ENCODE measurements at places on chromosomes 3 and 15.

GRCh38 chr3:189626286-189626685 is 4.9 kb upstream of the TP63 start:
- no peak for DNase-seq

- no peak for DNase-seq
Measured at GRCh38 chr3:82261637-82262036, 500.2 kb upstream of the GBE1 start.

- no peak for DNase-seq
Measured at GRCh38 chr3:158420654-158421396, 150.2 kb upstream of the MLF1 start.

GRCh38 chr3:43915546-43915945 is 224.8 kb downstream of the ABHD5 start:
- DNase-seq: no peak

DNA sequence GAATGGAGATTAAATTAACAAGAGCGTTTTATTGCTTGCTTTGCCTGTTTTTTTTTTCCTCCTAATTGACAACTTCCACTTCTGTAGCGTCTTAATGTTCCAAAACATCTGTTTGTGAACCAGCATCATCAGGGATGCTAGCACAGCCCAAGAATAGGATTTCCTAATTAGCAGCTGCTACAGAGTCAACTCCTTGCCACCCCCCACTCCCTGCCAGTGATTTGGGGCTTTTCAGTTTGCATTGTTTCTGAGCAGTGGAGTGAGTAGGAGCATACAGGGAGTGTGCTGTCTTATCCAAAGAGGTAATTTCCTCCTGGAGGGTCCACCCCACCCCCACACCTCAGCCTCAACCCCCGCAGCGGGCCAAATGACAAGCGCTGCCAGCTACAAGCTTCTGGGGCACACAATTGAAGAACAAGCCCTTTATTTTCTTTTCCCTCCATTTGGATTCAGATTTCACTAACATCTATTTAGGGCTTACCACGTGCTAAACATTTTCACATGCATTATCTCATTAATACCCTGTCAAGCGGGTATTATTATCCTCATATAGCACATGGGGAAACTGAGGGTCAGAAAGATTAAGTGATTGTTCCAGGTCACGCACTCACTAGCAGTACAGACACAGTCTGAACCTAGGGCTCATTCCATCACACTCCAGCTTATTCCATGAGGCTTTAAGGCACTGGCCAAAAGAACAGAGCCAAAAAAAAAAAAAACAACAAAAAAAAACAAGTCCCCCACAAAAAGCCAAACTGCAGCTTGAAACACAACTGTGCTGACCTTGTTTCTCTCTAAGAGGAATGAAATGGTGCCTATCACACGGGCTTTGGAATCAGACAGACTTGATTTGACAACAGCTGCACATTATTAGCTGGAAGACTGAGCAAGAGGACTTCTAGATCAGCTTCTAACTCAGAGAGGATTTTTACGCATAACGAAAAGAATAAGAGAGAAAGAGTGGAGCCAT is 16.4 kb downstream of the HEG1 start:
- no peak for DNase-seq

GRCh38 chr15:58257776-58258325 is 119.7 kb downstream of the AQP9 start:
- no peak for DNase-seq

DNA sequence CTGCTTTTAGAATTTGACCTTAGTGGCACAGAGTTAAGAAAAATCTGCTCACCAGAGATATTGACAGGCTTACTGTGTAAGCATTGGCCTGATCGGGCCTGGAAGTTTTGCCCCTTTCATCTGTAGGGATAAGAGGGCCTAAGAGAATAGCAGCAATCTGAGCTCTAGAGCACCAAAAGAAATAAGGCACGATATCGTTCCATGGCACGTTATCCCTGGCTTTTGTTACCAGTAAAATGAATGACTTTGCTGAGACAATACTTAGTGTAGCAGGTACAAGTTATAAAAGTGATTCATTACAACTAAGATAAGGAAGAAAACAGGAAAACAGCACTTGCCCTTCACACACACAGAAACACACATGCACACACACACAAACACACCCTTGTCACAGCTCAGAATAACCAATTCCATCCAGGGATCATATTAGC is 5.0 kb downstream of the THBS1 start:
- no peak for DNase-seq

DNA sequence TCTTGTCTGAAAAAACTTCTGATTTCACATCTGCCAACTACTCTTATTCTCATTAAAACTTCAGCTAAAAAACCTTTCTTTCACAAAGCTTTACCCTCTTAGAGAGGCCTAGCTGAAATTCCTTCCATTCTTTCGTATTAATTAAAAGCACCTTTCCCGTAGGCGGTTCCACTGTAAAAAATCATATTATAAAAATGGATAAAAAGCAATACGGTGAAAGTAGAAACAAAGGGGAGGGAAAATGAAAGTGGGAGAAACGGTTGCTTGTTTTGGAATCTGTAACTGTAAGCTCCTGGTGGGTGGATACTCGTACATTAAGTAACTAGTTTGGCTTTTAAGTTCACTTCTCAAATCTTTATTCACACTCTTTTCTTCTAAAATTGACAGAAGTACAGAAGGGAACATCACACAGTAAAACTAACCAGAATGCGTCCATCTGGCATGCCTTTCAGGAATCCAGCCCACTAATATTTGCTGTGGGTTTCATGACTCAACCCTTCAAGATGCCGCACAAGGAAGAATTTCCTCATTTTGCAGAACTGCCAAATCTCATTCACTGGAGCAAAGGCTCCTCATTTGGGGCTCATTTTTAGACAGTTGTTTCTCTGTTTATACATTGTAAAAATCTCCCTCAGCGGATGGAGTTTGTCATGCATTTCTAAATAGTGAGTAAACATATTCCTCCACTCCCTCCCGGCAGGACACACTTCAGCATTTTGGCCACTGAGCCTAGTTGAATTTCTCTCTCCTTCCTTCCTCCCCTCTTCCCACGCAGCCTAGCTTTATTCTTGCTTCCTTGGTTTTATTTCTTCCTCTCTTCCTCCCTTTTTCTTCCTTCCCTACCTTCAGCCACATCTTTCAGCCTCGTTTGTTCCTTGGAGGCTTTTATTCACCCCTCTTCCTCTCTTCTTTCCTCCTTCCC is 419.5 kb upstream of the NAALADL2 start:
- no peak for DNase-seq

DNA sequence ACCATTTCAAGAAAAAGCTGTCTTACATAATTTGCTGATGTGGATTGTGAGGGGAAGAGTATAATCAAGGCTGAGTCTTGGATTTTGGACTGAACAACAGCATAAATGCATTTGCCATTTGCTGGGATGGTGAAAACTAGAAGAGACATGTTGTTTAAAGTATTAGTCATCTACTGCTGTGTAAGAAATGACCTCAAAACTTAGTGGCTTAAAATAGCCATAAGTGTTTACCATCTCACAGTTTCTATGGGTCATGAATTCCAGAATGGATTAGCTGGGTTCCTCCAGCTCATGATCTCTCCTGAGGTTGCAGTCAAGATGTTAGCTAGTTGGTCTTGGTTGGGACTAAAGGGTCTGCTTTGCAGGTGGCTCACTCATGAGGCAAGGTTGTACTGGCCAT is 66.2 kb downstream of the SCN11A start:
- no peak for DNase-seq

DNA sequence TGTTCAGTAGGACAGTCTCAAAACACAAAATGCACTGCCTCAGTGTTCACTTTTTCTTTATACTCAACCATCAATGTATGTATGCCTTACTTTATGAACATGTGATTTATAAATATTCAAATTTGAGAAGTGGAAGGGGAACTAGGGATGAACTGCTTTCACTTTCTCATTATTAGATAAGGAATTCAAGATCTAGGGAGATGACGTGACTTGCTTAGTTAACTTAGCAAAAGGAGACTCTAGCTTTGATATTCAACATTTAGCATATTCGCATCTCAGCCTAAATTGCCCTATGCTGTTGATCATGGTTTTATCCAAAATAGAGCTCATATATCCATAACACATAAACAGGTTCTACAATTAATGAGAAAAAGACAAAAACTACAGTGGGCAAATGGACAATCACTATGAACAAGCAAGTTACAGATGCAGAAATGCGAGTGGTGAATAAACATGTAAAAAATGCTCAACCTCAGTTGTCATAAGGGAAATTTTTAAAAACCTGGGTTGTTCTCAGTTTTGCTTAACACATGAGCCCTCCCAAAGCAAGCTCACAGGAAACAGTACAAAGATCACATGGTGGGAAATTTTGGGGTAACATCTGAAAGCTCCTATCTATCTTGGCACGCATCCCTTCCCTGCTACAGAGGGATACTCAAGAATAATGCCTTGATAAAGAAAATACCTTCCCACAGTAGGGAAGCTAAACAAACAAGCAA is 269.8 kb downstream of the THRB start:
- no peak for DNase-seq

DNA sequence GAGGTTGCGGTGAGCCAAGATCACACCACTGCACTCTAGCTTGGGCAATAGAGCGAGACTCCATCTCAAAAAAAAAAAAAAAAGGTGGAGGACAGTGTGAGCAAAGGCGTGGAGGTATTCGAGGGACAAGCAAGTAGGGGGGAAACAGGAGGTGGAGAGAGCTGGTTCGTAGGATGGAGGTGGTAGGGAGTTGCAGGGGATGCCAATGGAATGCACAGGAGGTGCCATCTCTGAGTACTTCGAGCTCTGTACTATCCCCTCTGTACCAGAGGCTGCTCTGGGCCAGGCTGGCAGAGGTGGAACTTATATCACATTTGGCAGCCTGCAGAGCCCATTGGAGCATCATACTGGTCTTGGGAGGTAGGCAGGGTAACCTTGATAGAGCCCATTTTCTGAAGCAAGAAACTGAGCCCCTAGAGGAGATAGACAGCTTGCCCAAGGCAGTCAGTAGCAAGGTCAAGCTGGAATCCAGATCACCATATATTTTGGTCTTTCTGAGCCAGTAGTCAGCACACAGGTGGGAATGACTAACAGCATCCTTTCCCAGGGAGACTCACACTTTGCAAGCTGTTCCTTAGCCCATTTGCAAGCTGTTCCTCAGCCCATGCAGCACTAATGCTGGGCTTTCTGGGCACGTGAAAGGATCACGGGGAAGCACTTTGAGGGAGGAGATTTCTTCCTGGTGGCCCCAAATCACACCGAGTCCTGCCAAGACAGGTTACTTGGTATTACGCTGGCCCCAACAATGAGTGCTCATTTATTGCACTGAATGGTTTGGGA is 9.2 kb upstream of the CCDC33 start:
- DNase-seq: no peak

DNA sequence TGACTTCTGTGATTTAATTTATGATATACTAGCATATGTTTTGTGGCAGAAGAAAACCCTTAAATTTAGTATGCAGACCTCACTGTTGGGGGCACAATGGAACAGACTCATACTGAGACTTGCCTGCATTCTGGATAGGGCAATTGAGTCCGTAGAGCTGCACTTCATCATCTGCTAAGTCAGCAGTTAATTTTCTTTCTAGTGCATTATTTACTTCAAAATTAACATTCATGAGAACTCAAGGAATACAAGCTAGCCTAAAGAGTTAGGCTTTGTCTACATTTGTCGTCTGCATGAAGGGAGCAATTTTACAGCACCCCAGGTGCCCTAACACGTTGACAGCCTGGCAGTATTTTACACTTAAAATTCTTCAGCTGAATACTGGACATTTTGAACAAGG is 345.5 kb downstream of the CHL1 start:
- no peak for DNase-seq

- DNase-seq: no peak
Measured at GRCh38 chr3:59407425-59407824, 357.6 kb upstream of the CFAP20DC start.

DNA sequence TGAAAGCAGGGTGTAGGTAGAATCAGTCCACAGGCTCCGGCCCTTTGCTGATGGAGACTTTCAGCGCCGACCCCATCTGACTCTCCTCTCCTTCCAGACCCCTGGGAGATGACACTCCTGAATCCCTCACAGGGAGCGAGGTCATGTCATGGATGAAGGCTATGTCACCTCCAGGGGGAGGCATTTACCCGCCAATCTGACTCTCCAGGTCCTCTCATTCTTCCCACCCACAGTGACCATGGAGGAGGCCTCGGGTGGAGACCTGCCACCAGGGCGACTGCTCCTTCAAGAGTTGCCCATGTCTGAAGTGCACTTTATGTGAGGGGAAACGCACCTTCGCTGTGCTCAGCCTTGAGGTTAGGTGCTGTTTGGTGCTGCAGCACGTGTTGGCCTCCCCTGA is 112.7 kb downstream of the KLF13 start:
- no peak for DNase-seq

GRCh38 chr15:88891540-88892254 is 3.6 kb downstream of the HAPLN3 start:
- no peak for DNase-seq

DNA sequence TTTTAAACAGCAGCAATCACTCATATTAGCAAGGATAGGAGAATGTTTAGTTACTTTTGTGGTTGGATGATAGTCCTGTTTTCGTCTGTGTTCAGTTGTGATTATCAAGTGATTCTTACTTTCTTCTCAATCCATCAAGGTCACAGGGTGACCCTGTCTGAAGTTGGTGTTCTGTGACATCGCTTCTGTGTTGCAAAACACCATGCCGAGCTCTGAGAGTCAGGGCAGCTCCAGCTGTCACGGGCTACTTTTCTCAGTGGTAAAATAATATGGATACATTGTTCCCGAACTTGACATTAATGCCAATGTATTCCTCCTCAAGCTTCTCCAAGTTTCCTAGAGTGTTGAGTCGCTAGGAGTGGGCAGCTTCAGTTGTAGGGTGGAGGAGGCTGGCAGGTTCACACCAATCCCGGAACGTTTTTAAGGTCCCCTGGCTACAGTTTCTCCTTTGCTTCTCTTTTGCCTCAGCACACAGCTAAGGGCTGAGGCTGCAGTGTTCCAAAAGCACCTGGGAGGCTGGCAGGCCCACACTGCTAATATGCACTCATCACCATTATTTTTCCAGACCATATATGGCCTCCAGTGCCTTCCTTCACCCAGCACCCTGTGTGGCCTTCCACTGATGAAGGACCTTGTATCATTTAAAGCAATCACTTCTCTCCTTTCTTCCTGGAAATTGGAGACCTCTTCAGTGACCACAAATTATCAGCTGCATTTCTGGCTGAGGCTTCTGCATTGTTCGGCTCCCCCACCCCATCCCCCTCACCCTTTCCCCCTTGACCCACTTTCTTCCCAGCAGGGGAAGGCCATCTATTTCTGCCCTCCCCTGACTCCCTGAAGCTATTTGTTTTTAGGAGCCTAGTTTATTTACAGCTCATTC is 25.8 kb downstream of the COLQ start:
- no peak for DNase-seq

- no peak for DNase-seq
Measured at GRCh38 chr15:79570004-79570403, 137.9 kb downstream of the MINAR1 start.
